Psoas muscle (tissue), 8 donors: ENCODE measurements at places on chromosomes 12 and 14. TPM values are rescaled to one million over a fixed set of nuclear protein-coding genes. Genes with fewer than 3 reads are reported as not detected.

ANKRD33 gene
- total RNA-seq = not detected

GRIN2B gene
- not detected for total RNA-seq

GNB3 gene
- 0.37 TPM for total RNA-seq

RAB5B gene
- 107 TPM for total RNA-seq
